IMR-90 (cell line): ENCODE measurements at places on chromosomes 6 and 20.

GRCh38 chr6:81933089-81933488 is 180.6 kb upstream of the TENT5A start:
- no peak for DNase-seq

DNA sequence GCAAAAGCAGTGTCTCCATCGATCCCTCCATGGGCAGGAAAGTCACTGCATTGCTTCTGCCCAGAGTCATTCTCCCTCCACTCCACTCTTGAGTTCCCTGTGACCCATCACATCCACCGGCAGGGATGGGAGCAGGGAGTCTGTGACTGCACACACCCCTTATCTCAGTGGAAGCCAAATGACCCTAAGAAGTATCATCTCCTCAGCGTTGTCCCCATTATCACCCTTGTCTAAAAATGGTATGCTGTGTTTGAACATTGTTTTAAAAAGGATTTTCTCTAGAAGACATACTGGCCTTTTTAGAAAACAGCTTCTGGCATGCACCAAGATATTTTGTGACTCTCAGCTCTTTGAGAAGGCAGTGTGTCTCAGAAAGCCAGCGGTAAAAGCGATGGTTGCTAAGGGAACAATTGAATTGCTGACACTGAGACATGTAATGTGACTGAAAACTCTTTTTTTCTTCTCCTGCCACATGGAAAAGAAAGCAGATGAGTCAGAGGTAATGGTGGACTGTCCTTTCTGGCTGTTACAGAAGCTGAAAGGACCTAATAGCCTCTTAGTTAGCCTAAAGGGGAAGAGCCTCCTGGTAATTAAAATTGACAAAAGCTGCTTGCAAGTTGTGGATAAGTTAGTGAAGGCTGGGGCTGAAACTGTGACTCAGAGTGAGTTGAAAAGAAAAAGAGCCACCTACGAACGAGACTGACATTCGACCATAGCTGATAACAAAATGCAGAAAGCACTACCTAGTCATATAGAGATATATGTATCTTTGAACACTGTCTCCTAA is 120.5 kb downstream of the MAP3K7 start:
- peak; percentile 16 for DNase-seq

DNA sequence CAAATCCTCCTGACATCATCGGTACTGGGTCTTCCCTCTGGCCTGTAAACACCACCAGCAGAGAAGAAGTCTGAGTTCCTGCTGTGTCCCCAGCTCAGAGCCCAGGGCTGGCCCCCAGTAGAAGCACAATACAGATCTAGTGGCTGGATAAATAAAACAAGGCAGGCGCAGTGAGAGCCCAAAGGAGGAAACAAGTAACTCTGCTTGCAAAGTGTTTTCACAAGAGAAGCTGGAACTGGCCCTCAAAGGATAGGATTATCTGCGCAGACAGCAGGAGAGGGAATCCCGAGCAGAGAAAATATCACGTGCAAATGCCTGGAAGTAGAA is 205.1 kb downstream of the ZDHHC14 start:
- no peak for DNase-seq

- DNase-seq = no peak
Observed at GRCh38 chr20:25637247-25637646, 13.4 kb upstream of the NANP start.

- DNase-seq = no peak
Observed at GRCh38 chr6:399785-400534, 8.4 kb downstream of the IRF4 start.

- no peak for DNase-seq
Observed at GRCh38 chr6:24307881-24308280, 50.0 kb downstream of the DCDC2 start.

- DNase-seq = no peak
Observed at GRCh38 chr20:17610566-17611289, 40.9 kb downstream of the DSTN start.

- DNase-seq = no peak
Observed at GRCh38 chr6:1388630-1389368, 577 bp upstream of the FOXF2 start.

DNA sequence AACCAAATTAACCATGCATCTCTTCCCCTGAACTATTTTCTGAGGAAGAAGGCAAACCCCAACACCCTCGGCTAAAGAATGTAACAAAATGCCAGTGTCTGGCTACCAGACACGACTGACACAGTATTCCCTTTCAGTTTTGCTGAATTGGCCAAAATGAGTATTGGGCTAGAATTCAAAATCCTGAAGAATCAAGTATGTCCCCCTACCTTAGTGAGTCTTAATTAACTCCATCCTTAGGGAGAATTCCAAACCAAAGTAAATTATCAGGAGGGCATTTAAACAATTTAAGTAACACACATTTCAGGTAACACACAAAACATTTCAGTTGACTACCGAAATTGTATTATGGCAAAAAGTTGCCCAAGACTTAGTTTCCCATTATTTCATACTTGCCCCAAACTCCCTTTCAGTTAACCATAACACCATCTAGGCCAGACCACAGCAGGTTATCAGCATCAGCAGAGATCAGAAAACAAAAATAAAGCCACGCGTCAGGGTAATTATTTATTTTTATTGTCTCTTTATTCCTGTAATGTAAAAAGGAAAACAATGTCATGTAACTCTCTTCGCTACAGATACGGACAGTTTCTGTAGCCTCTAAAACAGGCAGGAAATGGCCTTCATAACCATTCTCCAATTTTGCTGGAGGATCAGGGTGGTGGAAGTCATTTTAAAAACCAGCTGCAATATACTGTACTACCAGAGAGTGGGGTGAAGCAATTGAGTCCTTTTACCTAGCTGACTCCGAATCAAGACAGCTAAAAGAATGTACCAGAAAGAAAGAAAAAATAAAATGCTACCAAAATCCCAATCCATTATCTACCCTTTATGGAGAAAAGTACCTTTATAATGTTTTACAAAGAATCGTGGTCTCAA is 1.9 kb downstream of the SNX5 start:
- DNase-seq = peak; percentile 42

- peak; percentile 65 for DNase-seq
Observed at GRCh38 chr6:1789092-1789491, 179.4 kb downstream of the FOXC1 start.

DNA sequence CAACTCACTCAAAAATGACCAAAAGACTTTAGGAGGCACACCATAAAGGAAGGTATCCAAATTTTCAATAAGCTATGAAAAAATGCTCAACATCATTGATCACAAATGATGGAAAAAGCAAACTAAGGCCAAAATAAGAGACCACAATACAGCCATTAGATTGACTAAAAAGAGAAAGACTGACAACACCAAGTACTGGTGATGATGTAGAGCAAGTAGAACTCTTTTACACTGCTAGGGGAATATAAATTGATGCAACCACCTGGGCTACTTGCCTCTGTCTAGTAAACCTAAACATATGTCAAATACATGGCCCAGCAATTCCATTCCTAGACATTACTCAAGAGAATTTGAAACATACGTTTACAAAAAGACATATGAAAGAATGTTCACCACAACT is 148.6 kb downstream of the GRM4 start:
- no peak for DNase-seq

- peak; percentile 31 for DNase-seq
Observed at GRCh38 chr6:43817192-43817591, 47.2 kb downstream of the VEGFA start.

GRCh38 chr6:44189257-44189656 is 27.5 kb upstream of the MYMX start:
- DNase-seq = no peak

- DNase-seq = no peak
Observed at GRCh38 chr6:83978324-83978734, 55.2 kb upstream of the MRAP2 start.

- no peak for DNase-seq
Observed at GRCh38 chr20:6744180-6744579, 23.3 kb upstream of the BMP2 start.

DNA sequence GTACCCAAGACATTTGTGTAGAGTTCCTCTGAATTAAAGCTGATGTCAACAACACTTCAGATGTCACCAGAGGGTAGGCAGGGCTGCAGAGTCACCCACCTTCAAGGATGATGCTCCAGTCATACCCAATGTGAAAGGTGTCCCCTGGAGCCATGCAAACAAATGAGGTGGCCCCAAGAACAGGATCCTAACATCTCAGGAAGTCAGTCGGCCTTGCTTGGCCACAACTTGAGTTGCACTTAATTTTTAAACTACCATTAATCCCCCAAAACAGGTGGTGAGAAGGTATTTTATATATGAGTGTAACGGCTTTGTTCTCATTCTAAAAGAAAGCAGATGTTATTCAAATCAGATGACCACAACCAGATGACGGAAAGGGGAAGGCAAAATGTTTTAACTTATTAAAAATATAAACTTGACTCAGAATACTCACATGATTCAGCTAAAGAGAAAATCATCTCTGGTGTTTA is 21.1 kb upstream of the SERPINB1 start:
- no peak for DNase-seq

DNA sequence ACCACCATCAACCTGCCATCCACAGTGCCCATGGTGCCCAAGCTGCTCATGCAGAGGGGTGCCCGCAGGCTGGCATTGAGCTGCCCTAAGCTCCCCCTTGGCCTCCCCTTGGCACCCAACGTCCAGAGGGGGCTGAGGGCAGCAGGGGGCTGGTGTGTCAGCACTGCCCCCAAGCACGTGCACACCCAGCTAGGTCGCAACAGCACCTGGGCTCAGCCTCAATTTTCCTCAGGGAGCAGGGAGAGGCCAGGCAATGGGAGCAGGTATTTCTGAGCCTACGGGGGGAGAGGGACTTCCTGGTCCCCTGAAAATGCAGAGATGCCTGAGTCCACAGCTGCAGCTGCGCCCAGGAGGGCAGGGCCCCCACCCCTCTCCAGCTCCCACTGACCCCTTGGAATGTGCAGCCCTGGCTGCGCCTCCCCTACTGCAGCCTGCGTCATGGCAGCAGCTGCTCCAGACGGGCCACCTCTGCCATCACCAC is 204.2 kb downstream of the ANKRD60 start:
- no peak for DNase-seq

DNA sequence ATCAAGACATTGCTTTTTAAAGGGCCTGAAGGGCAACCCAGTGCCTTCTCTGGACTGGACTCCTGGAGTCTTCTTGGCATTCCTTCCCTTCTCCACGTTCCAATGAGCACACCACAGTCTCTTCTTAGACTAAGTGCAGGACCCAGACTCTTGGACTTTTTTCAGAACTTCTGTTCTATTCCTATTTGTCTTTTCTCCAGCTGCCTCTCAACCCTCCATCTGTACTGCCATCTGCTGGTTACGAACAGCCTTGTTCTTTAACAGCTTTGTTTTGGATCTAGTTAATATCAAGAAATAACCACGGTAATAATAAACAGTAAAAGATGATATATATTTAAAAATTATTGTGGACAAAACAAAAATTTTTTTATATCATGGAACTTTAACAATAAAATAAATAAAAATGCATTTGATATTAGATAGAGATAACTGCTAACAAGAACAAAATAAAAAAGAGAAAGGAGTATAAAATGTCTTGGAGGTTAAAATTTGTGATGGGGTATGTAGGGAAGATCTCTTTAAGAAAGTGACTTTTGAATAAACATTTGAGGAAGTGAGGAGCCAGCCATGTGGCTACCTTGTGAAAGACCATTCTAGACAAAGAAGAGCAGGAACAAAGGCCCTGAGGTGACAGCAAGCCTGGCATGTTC is 105.1 kb upstream of the HCRTR2 start:
- DNase-seq = peak; percentile 66

DNA sequence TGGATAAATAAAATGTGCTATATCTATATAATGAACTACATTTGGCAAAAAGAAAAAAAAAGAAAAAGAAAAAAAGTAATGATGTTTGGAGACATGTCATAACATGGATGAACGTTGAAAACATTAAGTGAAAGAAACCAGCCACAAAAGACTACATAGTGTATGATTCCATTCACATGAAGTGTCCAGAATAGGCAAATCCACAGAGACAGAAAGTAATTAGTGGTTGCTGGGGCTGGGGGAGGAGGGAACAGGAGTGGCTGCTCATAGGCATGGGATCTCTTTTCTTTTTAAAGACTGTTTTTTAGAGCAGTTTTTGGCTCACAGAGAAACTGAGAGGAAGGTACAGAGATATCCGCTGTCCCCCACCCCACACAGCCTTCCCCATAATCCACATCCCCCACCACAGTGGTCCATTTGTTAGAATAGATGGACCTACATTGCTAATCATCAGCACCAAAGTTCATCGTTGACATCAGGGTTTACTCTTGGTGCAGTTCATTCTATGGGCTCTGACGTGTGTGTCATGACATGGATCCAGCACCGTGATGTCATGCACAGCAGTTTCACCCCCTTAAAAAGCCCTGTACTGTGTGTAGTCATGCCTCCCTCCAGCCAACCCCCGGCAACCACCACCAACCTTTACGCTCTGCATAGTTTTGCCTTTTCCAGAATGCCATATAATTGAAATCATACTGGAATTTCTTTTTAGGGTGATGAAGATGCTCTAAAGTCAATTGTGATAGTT is 240.9 kb upstream of the RREB1 start:
- no peak for DNase-seq

DNA sequence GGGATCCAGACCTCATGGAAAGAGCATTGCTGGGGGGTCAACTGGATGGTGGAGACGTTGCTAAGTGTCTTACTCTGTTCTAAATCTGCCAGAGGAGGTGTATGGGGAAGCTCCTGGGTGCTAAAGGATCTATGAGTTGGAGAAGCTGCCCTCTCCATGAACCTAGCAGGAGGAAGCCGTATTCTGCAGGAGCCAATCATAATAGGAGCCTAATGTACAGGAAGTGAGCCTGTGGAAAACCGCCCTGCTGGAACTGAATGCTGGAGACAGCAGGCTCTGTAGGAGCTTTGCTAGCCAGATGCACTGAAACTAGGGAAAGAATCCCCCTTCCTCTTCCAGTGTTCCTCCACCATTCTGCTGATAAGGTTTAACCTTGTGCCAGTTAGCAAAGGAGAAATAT is 10.9 kb downstream of the CASP8AP2 start:
- DNase-seq = peak; percentile 41

DNA sequence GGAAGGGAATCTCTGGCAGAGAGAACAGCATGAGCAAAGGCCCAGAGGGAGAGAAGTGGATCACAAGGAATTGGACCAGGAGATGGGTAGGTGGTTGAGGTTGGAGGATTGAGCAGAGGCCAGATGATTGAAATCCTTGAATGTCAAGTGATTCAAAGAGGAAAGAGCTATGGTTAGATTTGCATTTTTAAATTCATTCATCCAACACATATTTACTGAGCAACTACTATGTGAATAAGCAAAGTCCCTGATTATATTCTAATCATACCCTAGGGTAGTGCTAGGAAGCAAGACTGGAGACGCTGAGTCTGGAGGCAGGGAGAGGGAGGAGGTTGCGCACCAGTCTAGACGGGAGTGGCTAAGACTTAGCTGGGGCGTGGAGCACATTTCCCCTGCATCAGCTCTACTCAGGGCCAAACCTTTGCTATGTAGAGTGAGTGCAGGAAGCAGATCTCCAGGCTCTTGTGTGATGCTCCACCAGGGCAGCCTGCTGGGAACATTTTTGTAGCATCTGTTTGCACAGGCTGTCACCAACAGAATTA is 40.2 kb downstream of the EYA2 start:
- DNase-seq = no peak

GRCh38 chr20:48599748-48600469 is 227.9 kb downstream of the PREX1 start:
- DNase-seq = no peak

DNA sequence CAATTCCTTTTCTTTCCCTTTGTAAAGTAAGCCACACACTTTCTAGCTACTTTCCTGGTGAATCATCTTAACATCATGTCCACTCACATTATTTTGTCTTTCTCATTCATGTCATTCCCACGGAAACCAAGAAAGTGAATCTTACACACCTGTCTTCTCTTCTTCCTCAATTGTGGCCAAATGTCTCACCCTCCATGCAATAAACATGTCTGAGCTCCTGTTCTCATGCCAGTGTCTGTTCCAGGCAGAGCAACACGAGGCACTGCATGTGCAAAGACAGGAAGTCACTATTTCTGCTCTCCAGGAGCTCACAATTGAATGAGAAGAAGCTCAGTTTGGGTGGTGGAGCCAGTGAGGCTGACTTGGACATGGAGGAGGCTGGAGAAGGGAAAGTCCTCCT is 29.0 kb upstream of the TMEM244 start:
- DNase-seq = peak; percentile 78
